ENCODE measurements at places on chromosomes 7 and 10.

DNA sequence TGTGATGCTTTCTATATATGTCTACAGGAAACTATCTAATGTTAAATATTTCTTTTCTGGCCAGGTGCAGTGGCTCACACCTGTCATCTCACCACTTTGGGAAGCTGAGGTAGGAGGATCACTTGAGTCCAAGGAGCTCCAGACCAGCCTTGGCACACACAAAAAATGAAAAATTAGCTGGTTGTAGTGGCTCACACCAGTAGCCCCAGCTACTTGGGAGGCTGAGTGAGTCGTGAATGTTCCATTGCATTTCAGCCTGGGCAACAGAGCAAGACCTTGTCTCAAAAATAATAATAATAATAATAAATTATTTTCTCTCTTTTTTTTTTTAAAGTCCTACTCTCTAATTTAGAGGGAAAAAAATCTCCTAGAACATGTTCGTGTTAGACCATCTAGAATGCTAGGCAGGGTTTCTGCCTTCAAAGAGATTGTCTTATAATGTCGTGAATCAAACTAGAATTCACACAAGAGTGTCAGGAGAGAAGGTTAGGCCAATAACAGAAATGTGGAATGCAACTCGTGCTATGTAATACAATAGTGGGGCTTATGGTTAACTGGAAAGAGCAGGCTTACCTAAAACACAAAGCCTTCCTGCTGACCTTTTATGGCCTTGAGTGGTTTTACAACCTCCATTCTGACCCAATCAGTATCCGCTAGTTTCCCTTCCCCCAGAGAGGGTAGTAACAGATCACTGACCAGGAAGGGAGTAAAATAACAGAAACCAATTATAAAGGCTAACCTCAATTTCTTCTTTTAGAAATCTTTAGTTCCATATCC is 46.3 kb downstream of the MYOF start:
- peak overlapping the region; percentile 1 for H3K4me3 ChIP-seq
- peak; percentile 75 for DNase-seq
- peaks cover 53% of the 10 kb centered on the region for H3K4me1 ChIP-seq
- H3K27me3 ChIP-seq, result no peaks in the 10 kb centered on the region

- H3K27ac ChIP-seq, result no peak overlapping the region
- H3K4me1 ChIP-seq, result peaks cover 16% of the 10 kb centered on the region
- peaks cover 5% of the 10 kb centered on the region for H3K36me3 ChIP-seq
- H3K4me3 ChIP-seq, result no peak overlapping the region
- no peak for DNase-seq
Measured at GRCh38 chr10:102507521-102507920, 3.7 kb downstream of the SUFU start.

- H3K36me3 ChIP-seq, result no peaks in the 10 kb centered on the region
- DNase-seq, result no peak
- H3K27ac ChIP-seq, result no peak overlapping the region
- H3K4me3 ChIP-seq, result no peak overlapping the region
- H3K4me1 ChIP-seq, result no peaks in the 10 kb centered on the region
- H3K27me3 ChIP-seq, result no peaks in the 10 kb centered on the region
Measured at GRCh38 chr7:135731131-135731530, 3.1 kb upstream of the SLC13A4 start.

GRCh38 chr7:38122501-38122900 is 55.5 kb upstream of the STARD3NL start:
- H3K36me3 ChIP-seq, result no peaks in the 10 kb centered on the region
- H3K27me3 ChIP-seq, result no peaks in the 10 kb centered on the region
- no peak overlapping the region for H3K4me3 ChIP-seq
- no peak overlapping the region for H3K27ac ChIP-seq
- H3K4me1 ChIP-seq, result no peaks in the 10 kb centered on the region
- no peak for DNase-seq

- no peaks in the 10 kb centered on the region for H3K4me1 ChIP-seq
- no peak for DNase-seq
- no peak overlapping the region for H3K4me3 ChIP-seq
- no peaks in the 10 kb centered on the region for H3K27me3 ChIP-seq
- H3K27ac ChIP-seq, result no peak overlapping the region
- H3K36me3 ChIP-seq, result no peaks in the 10 kb centered on the region
Measured at GRCh38 chr10:54745436-54745835, 55.6 kb downstream of the PCDH15 start.

- no peak overlapping the region for H3K4me3 ChIP-seq
- peak; percentile 29 for DNase-seq
- H3K4me1 ChIP-seq, result peaks cover 34% of the 10 kb centered on the region
- H3K27me3 ChIP-seq, result no peaks in the 10 kb centered on the region
- no peaks in the 10 kb centered on the region for H3K36me3 ChIP-seq
Measured at GRCh38 chr7:4712281-4713182, 30.4 kb downstream of the FOXK1 start.

DNA sequence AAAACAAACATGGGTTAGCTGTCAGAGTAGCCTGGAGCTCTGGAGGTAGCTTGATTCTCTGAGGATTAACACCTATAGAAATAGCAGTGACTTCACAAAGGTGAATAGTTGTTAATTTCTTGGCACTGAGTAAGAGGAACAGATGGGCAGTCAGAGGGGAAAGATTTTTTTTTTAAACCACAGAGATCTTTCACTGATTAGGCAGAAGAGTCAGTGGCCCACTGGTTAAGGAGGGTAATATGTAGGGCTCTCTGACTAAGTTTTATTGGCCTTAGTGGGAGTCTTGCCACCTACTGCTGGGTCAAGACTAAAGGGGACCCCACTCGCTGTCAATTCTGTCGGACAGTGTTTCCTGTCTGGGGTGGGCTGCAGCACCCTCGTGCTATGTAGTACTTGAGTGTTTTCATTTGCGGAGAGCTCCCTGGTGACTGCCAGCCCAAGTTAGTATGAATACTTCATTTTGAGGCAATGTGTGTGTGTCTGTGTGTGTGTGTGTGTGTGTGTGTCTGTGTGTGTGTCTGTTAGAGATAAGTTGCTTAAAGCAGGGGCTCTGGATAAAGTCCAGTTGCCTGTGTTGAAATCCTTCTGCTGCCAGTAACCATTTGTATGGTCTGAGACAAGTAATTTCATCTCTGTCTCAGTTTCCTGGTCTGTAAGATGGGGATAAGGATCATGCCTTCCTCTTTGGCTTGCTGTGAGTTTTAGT is 145.2 kb downstream of the ARID5B start:
- peak overlapping the region; percentile 97 for H3K27ac ChIP-seq
- H3K36me3 ChIP-seq, result peaks cover 4% of the 10 kb centered on the region
- H3K4me1 ChIP-seq, result peaks cover 53% of the 10 kb centered on the region
- H3K4me3 ChIP-seq, result peak overlapping the region; percentile 37
- peak; percentile 74 for DNase-seq
- H3K27me3 ChIP-seq, result no peaks in the 10 kb centered on the region

Data from astrocyte (in vitro differentiated cells and primary cell).